ENCODE measurements at places on chromosomes 2 and 18. TPM values are rescaled to one million over a fixed set of nuclear protein-coding genes. Genes with fewer than 3 reads are reported as not detected.

The GRHL1 gene
- total RNA-seq = 9.5 TPM

GRCh38 chr2:133063775-133064174 is 393.8 kb upstream of the LYPD1 start:
- no peak for DNase-seq

The NEB gene
- 3.2 TPM for total RNA-seq

DNA sequence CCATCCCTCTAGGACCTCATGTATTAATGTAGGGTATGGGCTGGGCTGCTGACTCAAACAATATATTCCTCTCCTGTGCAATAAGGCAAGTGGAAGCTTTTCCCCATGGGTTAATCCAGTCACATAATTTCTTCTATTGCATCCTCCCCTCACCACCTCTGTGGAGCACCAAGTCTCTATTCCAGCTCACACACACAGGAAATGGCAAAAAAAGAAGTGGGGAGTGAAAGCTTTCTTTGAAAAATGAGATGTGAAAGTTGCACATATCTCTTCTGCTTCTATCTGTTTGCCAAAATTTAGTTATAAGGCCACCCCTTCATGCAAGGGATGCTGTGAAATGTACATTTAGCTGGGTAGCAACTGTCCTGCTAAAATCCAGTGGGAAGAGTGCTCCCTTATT is 121.3 kb downstream of the CDC42EP3 start:
- no peak for DNase-seq

DNA sequence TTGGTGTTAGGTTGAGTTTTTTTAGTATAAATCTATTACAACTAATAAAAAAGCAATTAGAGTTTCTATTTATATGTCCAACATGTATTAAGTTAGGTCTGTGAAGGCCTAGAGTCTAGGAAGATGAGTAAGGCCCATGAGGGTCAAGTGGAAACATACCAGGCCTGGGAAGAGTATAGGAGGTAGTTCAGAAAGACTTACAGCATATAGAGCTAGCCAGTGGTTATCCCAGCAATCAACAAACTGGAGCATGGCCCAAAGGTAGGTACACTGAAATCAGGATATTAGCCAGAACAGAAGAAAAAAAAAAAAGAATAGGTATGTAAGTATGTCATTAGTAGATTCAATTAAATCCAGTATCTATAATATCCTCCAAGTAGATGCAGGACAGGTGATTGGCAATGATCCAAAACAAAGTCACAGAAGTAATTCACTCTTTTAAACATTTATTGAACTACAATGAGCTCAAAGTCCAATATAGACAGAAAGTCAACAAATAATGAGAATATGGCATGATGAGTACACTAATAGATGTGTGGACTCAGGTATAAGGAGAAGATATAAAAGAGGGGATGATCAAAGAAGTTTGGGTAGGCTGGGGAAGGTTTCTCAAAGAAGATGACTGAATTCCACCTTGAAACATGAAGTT is 70.3 kb downstream of the IKZF2 start:
- DNase-seq = no peak

The TFCP2L1 gene
- 1.1 TPM for total RNA-seq

The LDLRAD4 gene
- 135 TPM for total RNA-seq

DNA sequence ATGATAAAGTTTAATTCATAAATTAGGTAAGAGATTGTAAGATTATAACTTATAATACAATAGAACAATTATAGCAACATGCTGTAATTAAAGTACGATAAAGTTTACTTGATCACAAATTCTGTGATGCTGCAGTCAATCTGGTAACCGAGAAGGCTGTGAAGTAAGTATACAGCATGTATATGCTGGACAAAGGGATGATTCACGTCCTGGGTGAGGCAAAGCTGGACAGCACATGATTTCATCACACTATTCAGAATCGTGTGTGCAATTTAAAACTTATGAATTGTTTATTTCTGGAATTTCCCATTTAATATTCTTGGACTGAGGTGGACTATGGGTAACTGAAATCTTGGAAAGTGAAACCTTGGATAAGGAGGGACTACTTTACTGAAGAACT is 522.2 kb upstream of the CNTNAP5 start:
- DNase-seq = no peak

GRCh38 chr2:64201151-64201550 is 56.9 kb upstream of the PELI1 start:
- DNase-seq = no peak

DNA sequence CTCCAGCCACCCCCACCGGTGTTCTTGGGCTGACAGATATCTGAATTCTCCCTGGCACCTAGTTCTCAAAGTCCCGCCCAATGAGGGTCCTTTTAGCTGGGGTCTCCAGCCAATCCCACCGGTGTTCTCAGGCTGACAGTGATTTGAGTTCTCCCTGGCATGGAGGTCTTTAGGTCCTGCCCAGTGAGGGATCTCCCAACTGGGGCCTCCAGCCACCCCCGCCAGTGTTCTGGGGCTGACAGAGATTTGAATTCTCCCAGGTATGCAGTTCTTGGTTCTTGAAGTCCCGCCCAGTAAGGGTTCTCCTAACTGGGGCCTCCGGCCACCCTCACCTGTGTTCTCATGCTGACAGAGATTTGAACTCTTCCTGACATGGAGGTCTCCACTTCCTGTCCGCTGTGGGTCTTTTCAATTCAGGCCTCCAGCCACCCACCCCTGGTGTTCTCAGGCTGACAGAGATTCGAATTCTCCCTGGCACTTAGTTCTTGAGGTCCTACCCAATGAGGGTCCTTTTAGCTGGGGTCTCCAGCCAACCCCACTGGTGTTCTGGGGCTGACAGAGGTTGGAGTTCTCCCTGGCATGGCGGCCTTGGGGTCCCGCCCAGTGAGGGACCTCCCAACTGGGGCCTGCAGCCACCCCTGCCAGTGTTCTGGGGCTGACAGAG is 154.6 kb downstream of the ANKRD36 start:
- no peak for DNase-seq

- no peak for DNase-seq
Observed at GRCh38 chr2:181542170-181542569, 85.0 kb downstream of the ITGA4 start.

DNA sequence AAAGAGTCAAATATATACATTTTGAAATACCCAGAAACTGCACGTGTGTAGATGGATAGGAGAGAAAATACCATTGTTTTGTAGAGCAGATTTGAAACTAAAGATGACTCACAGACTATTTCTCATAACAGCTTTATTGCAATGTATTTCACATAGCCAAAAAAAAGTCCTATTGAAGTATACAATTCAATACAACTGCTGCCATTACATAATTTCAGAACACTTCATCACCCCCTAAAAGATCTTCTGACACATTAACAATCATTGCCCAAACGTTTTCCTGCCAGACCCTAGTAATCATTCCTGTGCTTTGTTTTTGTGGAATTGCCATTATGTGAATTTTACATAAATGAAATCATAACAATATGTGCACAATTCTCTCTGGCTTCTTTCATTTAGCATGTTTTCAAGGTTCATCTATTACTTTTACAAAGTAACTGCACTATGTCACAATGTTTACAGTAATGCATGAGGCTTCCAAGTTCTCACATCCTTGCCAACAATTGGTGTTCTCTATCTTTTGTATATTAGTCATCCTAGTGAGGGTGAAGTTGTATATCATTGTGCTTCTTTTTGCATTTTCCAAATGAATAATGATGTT is 378.6 kb upstream of the CWC22 start:
- no peak for DNase-seq

The TSPYL6 gene
- 0.14 TPM for total RNA-seq

DNA sequence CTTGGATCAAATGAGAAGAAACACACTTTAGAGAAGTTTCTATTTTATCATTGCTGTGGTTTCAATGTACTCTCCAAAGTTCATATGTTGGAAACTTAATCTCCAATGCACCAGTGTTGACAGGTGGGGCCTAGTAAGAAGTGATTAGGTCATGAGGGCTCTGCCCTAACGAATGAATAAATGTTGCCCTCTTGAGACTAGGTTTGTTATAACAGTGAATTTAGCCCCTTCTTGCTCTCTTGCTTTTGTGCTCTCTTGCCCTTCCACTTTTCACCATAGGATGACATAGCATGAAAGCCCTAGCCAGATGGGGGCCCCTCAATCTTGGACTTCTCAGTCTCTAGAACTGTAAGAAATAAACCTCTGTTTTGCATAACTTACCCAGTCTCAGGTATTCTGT is 664.8 kb downstream of the DCC start:
- DNase-seq = no peak

GRCh38 chr2:71513721-71514120 is 60.4 kb downstream of the DYSF start:
- DNase-seq = no peak

DNA sequence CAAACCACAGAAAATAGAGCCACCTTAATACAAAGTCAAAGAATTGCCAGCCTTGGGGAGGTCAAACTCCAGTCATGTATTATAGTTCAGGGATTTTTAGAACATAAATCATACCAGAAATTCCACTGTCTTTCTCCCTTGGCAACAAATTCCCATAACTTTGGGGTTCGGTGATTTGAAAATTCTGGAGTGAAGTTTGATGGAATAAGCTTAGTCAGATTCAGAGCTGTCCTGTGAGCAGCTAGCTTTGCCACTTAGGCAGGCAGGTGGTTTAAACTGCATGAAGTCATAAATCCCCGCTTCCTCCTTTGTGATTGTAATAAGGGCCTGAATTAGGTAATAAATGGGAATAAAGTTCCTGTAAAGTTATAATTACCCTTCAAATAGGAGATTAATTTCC is 457.0 kb upstream of the HNMT start:
- DNase-seq = no peak

The PROC gene
- total RNA-seq = not detected

DNA sequence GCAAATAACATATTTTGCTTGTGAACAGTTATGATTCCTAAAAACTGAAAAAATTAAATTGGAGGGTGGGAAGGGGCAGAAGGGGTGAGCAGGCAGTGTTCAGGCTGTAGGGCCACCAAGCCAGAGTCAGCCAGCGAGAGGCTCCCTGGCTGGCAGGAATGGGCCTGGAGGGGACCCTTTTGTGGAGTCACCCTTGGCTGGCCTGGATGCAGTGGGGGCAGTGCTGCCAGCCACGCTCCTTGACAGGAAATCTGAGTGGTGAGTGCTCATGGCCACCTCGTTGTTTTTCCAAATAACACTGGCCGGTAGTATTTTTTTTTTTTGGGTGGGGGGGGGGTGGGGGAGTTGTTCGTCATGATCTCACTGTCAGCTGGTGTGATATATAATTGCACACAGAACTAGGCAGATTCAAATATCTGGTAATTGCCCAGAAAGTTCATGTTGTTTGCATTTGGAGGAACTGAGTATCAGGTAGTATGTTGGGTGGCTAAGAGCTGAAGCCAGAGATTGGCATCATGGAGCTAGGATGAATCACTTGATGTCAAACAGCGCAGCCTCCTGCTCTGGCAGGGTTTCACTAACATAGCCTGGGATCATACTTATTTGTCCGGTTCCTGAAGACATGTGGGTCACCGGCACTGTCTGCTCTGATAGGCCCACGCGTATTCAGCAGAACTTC is 160.0 kb downstream of the PTGR3 start:
- no peak for DNase-seq

- DNase-seq = no peak
Observed at GRCh38 chr2:206442833-206443734, at the start of gene ADAM23. Gene ADAM23, plus strand, starts transcription at chr2:206443532. Its CDS starts 335 bp downstream, at chr2:206443867.

GRCh38 chr18:10877987-10878386 is 271.4 kb downstream of the PIEZO2 start:
- DNase-seq = no peak

The KCNG2 gene
- total RNA-seq = not detected

DNA sequence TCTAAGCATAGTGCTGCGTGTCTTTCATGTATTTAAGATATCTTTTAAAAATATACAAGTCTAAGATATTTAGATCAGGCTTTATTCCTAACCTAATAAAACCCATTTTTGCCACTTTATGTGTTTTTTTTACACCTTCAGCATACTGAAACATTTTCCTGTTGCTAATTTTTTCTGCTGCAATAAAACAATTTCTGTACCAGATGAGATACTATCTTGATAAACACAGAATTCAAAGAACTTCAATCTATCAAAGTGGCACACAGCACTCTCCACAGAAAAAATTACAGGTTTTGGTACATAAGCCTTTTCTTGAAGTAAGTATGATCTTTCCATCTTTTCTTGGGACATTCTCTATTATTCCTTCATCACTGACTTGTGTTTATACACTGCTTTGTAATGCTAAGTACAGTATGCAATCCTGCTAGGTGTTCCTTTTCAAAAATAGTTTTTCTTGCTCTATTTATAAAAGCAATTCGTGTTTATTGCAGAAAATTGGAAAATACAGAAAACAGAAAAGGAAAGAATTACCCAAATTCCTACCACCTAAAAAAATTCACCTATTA is 16.2 kb downstream of the REV1 start:
- no peak for DNase-seq

The TNFRSF11A gene
- 14.2 TPM for total RNA-seq

The CKAP2L gene
- total RNA-seq = 1.3 TPM

DNA sequence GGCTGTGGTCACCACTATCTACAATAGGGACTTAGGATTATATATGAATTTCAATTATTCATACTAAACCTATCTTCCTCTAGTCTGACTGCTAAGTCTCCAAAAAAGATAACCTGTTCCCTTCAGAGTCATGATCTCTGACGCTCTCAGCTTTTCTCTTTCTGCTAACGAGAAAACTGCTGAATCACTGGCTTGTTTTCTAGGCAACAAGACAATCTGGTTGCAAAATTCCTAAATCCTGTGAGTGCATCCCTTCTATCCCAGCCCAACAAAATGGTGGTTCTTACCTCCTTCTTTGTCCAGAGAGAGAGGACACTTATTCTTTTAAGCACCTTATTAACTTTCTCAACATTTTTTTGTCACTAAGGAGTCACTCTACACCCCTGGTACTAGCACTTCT is 312.3 kb upstream of the PKDCC start:
- no peak for DNase-seq
